ENCODE measurements at places on chromosomes 2 and 18. TPM values are rescaled to one million over a fixed set of nuclear protein-coding genes. Genes with fewer than 3 reads are reported as not detected.
A peak's percentile ranks its signal among the peaks of the same experiment; 100 is the strongest.

DNA sequence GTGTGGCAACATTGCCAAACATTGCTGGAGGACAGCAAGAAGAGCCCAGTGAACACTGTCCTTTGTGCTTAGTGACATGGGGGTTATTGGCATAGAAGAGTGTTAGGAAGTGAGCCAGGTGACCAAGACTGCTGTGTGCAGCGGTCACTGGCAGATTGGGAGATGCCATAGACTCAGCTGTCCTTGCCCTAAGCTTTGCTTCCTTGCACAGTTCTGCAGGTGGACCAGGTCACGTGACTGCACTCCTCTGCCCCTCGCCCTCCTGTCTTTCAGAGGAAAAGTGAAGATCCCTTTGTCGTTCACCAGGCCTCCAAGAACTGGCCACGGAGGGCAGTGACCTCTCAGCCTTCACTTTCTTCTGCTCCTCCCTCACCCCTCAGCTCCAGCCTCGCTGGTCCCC lies 215.6 kb upstream of the SMIM21 start:
- no peaks in the 10 kb centered on the region for H3K36me3 ChIP-seq
- H3K4me3 ChIP-seq, result no peak overlapping the region
- H3K4me1 ChIP-seq, result no peaks in the 10 kb centered on the region
- H3K27me3 ChIP-seq, result no peaks in the 10 kb centered on the region

- H3K4me1 ChIP-seq, result no peaks in the 10 kb centered on the region
- no peaks in the 10 kb centered on the region for H3K36me3 ChIP-seq
- H3K27me3 ChIP-seq, result no peaks in the 10 kb centered on the region
- no peak overlapping the region for H3K27ac ChIP-seq
- H3K4me3 ChIP-seq, result no peak overlapping the region
- DNase-seq, result no peak
Measured at GRCh38 chr18:68494802-68495581, 219.9 kb downstream of the TMX3 start.

DNA sequence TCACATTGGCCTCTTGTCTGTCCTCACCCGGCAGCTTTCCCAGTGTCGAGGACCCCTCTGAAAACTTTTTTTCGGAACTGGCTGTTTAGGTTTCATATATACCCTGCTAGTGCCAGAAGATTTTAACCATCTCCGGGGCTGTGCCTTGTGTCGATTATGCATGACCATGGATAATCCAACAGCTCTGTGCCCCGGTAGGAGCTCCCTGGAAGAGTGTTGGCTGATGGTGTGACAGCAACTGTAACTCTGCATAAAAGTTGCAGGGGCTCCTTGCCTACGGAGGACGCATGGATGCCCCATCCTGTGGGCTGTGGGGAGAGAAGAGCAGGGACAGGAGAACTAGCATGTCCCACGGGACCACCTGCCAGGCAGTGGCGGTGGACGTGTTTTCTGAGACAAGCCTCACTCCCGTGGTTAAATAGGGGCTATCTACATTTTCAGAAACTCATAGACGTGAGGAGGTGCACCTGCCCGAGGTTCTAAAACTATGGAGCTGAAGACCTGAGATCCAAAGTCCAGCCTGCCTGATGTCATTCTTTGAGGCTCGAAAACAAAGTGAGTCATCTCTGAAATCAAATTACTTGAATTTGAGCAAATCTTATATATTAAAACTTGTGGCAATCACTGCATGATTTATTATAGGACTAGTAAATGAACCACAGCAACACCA lies 437.2 kb upstream of the HS6ST1 start:
- H3K36me3 ChIP-seq, result no peaks in the 10 kb centered on the region
- H3K27me3 ChIP-seq, result no peaks in the 10 kb centered on the region

SCN3A gene
- not detected for total RNA-seq

SULT1C4 gene
- total RNA-seq, result 0.62 TPM

GRCh38 chr2:176079285-176079830 lies 4.4 kb downstream of the EVX2 start:
- no peak overlapping the region for H3K27ac ChIP-seq
- H3K4me1 ChIP-seq, result peaks cover 13% of the 10 kb centered on the region
- no peak overlapping the region for H3K4me3 ChIP-seq
- peaks cover 66% of the 10 kb centered on the region for H3K27me3 ChIP-seq

- H3K4me1 ChIP-seq, result no peaks in the 10 kb centered on the region
- no peak overlapping the region for H3K27ac ChIP-seq
- no peak for DNase-seq
Measured at GRCh38 chr2:109666466-109666865, 52.3 kb downstream of the SOWAHC start.

DNA sequence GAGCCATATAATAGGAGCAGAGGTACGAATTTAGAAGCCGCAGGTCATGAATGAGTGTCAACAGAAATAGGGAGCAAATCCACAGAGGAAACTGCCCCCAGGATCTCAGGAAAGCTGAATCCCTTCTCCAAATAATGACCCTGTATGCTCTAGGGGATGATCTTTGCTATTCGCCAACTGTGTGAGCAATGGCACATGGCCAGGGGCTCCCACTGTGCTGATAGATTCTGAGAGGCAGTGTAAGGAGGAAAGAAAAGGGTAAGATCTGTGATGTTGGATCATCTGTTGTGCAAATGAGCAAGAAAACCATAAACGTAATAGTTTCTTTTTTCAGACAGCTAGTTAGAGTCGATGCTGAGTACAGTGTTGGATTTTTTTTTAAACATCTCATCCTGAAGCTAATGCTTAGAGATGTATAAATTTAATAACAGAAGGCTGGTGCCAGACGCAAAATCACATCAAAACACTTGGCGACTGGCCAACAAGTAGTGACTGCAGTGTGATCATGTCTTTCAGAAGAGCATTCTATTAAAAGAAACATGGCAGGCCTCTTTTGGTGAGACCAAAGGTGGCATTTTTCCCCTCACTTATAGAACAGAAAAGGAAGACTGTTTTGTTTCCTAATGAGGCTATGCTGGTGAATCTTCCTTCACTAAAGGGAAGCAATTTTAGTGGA lies 77.4 kb downstream of the ABCA12 start:
- DNase-seq, result no peak
- H3K4me3 ChIP-seq, result no peak overlapping the region
- no peak overlapping the region for H3K27ac ChIP-seq
- no peaks in the 10 kb centered on the region for H3K27me3 ChIP-seq
- H3K36me3 ChIP-seq, result no peaks in the 10 kb centered on the region

DNA sequence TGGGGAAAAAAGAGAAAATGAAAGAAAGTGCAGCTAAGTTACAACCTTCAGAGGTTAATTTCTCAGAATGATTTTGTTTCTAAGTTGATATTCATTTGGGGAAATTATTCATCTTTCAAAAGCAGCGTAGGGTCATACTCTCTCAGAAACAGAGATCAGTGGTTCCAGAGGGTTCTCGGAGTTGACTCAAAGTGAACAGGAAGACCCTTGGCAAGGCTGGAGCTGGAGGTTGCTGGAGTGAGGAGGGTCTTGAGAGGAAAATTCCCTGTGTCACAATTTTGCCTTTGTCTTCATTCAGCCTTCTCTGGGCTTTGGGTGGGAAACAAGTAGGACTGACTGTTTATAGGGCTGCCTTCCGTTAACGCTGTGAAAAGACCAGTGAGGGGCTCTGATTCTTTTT lies 168.2 kb downstream of the ICOS start:
- H3K27ac ChIP-seq, result no peak overlapping the region
- no peaks in the 10 kb centered on the region for H3K36me3 ChIP-seq
- H3K27me3 ChIP-seq, result no peaks in the 10 kb centered on the region
- no peak overlapping the region for H3K4me3 ChIP-seq
- DNase-seq, result no peak

EFHD1 gene
- 1.3 TPM for total RNA-seq

GRCh38 chr2:240646176-240646899 lies 21.1 kb downstream of the GPR35 start:
- H3K27ac ChIP-seq, result no peak overlapping the region
- no peaks in the 10 kb centered on the region for H3K4me1 ChIP-seq
- H3K27me3 ChIP-seq, result no peaks in the 10 kb centered on the region
- DNase-seq, result no peak
- no peak overlapping the region for H3K4me3 ChIP-seq

- no peak overlapping the region for H3K4me3 ChIP-seq
- DNase-seq, result no peak
- peaks cover 9% of the 10 kb centered on the region for H3K4me1 ChIP-seq
- no peak overlapping the region for H3K27ac ChIP-seq
- no peaks in the 10 kb centered on the region for H3K36me3 ChIP-seq
- H3K27me3 ChIP-seq, result peaks cover 33% of the 10 kb centered on the region
Measured at GRCh38 chr2:54456612-54457322, 640 bp downstream of the SPTBN1 start.

DNA sequence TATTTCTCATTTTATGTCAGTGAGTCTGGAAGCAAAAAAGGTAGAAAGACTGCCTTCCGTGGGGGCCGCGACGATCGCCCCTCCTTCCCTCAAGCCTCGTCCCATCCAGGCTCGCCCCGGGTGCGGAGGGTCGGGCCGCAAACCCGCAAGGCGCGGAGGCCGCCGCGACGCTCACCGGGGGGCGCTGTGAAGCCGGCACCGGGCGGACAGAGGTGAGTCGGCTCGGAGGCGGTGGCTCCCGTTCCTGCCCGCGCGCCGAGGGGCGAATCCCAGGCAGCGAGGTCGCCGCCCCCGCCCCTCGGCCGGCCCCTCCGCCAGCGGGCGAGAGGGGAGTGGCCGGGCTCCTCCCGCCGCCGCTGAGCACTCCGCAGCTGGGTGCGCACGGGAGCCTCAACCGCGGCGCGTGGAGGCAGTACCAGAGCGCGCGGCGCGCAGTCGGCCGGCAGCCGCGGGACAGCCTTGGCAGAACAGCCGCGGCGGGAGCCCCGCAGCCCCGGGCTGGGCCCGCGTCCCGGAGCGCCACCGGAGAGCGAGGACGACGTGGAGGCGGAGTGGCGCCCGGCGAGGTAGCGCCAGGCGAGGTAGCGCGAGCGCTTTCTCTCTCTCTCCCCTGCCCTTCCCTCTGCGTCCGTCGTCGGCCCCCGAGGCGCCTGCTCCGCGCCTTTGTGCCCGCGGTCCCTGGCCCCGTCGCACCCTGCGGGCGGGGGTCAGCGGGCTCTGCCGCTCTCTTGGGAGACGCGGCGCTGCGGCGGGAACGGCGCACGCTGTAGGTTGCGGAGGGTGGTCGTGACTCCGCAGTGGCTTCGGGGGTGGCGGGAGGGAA lies at the start of gene MYO1B:
TSS of gene MYO1B (plus strand) at position 359 of the 823 bp plus-strand sequence. CDS start 31,492 bp downstream, outside the sequence.
- peaks cover 38% of the 10 kb centered on the region for H3K27me3 ChIP-seq
- peaks cover 16% of the 10 kb centered on the region for H3K4me1 ChIP-seq
- DNase-seq, result peak; percentile 4
- H3K36me3 ChIP-seq, result no peaks in the 10 kb centered on the region
